ENCODE measurements at places on chromosomes 5 and 9.

GRCh38 chr9:133113163-133113948 lies 7.7 kb downstream of the RALGDS start:
- no peak for DNase-seq

DNA sequence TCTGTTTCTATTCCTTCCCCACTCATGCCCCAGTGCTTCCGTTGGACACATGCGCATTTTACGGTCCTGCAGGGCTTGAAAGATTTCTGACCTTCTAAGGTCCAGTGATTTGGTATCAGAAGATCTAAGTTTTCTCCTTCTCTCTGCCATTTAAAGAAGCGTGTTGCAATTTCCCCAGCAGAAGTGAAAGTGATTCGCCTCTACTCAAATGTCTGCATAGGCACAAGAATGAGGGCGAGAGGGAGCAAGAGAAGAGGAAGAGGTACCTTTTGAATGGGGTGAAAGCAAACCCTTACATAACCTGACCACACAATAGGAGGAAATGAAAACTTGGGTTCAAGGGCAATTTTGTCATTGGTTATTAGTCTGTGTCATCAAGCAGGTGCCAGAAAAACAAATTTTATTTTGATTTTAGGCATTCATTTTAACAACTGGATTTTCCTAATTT lies 31.7 kb upstream of the NR3C1 start:
- no peak for DNase-seq

DNA sequence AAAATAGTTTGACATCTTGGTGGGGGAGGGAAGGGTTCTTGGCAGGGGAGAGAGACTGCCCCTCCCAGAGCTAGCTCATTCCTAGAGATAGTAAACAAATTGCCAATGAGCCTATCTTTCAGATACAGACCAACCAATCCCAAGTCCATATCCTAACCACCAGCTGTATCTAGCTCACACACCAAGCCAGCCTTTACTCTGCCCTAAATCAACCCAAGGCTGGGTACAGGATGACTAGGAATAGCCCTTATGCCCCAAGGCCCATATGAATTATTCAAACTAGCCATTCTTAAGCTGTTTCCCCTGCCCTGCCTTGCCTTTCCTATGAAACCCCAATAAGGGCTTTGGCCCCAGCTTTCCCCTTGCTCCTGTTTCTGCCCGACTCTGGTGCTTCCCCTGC lies 281.3 kb upstream of the PANK3 start:
- no peak for DNase-seq

DNA sequence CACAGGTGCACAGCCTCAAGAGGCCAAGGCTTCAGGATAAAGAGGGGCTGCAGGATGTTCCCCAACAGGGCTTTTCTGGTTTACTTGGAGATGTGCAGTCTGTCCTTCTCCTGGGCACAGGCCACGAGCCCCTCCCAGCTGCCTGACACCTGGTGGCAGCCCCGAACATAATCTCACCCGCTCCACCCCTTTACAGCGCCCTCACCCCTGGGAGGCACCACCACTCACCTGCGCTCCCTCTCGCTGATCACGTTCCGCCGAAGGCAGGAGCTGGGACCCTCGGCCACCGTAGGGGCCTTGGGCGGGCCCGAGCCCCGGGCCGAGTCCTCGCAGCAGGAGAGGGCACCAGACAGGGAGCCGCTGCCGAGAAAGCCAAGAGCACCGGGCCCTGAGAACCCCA lies 514 bp downstream of the SOHLH1 start:
- DNase-seq = no peak

- no peak for DNase-seq
Measured at GRCh38 chr5:69024241-69024651, 69.6 kb upstream of the SLC30A5 start.

GRCh38 chr9:99069546-99069945 lies 35.4 kb upstream of the TGFBR1 start:
- DNase-seq = no peak

- no peak for DNase-seq
Measured at GRCh38 chr5:66013397-66013796, 87.0 kb downstream of the ERBIN start.

- no peak for DNase-seq
Measured at GRCh38 chr5:7844901-7845300, 6.0 kb downstream of the CFAP90 start.

GRCh38 chr5:173187054-173187743 lies 42.9 kb downstream of the BNIP1 start:
- no peak for DNase-seq

DNA sequence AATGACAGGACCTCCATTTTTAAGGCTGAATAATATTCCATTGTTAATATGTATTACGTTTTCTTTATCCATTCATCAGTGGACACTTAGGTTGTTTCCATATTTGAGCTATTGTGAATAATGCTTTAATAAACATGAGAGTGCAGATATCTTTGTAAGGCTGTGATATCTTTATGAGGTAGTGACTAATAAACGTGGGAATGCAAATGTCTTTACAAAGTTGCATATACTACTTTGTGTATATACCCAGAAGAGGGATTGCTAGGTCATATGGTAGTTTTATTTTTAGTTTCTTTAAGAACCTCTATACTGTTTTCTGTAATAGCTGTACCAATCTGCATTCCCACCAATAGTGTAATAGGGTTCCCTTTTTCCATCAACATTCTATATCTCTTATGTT lies 148.7 kb downstream of the FOCAD start:
- DNase-seq = no peak
